ENCODE measurements at places on chromosomes 1 and 21. TPM values are rescaled to one million over a fixed set of nuclear protein-coding genes. Genes with fewer than 3 reads are reported as not detected.

TENT5C gene
- 18.7 TPM for total RNA-seq

SIM2 gene
- not detected for total RNA-seq

LCE2C gene
- not detected for total RNA-seq

PRKAB2 gene
- 42.0 TPM for total RNA-seq

RSPO1 gene
- total RNA-seq: not detected

CAMK2N1 gene
- 11.8 TPM for total RNA-seq

CDC7 gene
- 0.95 TPM for total RNA-seq

PLPP3 gene
- total RNA-seq: 143 TPM

RABGAP1L gene
- 61.4 TPM for total RNA-seq

FOXO6 gene
- total RNA-seq: 4.5 TPM

GRCh38 chr1:192158181-192158580 lies at the start of gene RGS18:
TSS of gene RGS18 (plus strand) at chr1:192158462. CDS start at chr1:192158638, 176 bp downstream.
- DNase-seq: no peak

- no peak for DNase-seq
Measured at GRCh38 chr1:182207300-182207699, 145.8 kb upstream of the ZNF648 start.

- DNase-seq: no peak
Measured at GRCh38 chr1:38741341-38741740, 118.2 kb downstream of the RRAGC start.

DNA sequence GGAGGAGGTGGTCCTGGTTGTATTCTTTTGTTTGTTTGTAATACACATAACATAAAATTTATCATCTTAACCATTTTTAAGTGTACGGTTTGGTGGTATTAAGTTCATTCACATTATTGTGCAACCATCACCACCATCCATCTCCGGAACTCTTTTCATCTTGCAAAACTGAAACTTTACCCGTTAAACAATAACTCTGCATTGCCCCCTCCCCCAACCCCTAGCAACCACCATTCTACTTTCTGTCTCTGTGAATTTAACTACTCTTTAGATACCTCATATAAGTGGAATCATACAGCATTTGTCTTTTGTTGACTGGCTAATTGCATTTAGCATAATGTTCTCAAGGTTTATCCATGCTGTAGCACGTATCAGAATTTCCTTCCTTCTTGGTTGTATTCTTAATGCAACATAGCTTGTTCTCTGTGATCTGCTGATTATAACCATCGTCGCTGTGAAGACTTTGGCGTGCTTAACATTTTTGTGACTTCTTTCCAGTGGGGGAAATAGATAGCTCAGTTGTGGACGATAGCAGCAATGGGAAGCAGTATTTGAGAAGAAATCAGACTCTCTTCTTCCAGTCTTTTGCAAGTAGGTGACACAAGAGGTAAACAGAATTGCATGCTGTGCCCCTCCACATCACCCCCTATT lies 117.5 kb upstream of the HOOK1 start:
- DNase-seq: no peak

DNA sequence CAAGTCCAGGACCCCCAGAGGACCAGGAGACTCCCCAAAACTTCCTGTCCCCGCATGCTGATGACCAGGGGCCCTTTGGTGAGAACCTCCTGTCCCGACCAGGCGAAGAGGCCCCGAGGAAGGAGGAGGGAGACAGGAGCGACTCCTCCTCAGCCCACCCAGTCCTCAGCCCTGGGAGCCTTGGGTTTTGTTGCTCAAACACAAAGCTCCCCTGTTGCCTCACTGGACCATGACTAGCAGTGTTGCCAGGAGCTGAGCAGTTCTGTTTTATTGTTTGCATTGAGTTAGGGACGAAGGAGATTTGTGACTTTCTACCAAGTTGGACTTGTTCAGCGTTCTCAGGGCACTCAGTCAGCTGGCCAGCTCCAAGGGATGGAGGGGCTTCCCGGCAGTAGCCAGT lies 10.0 kb downstream of the UMODL1 start:
- DNase-seq: peak; percentile 13

DNA sequence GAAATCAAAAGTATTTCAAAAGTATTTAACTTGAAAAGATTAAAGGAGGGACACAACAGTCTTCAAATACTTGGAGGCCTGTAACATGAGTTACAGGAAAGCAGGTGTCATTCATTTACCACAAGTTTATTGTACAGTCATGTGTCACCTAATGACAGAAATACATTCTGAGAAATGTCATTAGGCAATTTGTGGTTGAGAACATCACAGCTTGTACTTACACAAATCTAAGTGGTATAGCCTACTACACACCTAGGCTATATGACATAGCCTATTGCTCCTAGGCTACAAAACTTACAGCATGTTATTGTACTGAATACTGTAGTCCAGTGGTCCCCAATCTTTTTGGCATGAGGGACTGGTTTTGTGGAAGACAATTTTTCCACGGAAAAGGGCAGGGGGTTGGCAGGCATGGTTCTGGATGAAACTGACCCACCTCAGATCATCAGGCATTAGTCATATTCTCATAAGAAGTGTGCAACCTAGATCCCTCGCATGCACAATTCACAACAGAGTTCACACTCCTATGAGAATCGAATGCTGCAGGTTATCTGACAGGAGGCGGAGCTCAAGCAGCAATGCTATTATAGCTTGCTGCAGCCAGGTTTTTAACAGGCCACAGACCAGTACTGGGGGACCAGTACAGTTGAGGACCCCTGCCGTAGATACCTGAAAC lies 25.0 kb upstream of the PHTF1 start:
- no peak for DNase-seq

DNA sequence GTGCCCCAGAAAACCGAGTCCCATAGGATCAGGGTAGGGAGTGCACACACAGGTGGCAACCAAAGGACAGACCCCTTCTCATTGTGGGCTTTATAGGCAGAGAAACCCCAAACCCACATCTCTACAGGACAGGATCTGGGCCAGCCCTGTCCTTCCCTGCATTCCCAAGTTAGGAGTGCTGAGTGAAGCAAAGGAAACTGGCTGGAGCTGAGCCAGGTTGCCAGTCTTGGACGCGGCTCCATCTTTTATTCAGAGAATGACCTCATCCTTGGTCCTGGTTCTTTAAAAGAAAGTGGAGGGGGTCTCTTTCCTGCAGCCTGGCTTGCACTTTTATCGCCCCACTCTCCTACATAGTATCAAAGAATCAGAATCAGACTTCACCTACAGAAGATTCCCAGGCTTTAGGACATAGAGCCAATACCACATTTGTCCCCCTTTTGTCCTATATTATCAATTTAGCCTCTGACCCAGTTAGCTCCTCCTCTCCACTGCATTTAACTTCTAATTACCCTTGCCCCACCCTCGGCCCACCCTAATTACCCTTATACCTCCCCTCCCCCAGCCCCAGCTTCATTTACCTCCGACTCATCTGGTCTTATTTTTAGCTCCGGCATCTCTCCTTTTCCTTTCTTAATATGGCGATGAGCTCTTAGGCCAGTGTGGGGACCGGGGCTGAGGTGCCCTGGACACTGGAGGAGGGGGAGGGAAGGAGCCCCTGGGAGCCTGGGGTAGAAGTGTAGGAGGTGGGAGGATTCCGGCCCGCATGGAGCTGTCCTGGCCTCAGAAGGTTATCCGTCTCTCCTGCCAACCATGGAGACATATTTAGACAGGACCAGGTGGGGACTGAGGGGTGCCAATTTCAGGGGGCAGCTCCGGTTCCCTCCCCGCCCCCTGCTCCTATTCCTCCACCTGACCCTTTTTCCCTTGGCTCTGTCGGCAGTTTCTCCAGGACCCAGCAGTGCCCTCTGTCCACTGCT lies at the start of gene CASQ1:
TSS of gene CASQ1 (plus strand) at position 927 of the 977 bp plus-strand sequence. CDS start 177 bp downstream, outside the sequence.
- no peak for DNase-seq

- DNase-seq: no peak
Measured at GRCh38 chr1:177927021-177927596, 42.7 kb downstream of the SEC16B start.

DNA sequence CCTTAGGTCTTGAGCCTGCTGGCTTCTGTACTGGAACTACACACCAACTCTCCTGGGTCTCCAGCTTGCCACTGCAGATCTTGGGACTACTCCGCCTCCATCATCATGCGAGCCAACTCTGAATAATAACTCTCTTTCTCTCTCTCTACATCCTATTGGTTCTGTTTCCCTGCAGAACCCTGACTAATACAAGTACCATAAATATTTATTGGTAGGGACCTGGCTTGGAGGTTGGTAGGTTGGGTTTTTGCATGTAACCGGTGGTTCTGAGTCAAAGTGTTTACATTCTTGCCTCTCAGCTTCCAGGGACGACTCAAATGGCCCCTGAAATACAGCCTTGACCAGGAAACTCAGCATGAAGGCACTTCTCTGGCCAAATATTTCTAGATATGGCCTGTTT lies 110.4 kb downstream of the KCND3 start:
- no peak for DNase-seq

- no peak for DNase-seq
Measured at GRCh38 chr1:211920602-211921226, 90.2 kb upstream of the LPGAT1 start.

GRCh38 chr1:185837711-185838110 lies 103.5 kb downstream of the HMCN1 start:
- DNase-seq: no peak

GRCh38 chr1:8646189-8646588 lies 171.3 kb downstream of the RERE start:
- no peak for DNase-seq

GRCh38 chr1:107139833-107140702 lies 771 bp upstream of the NTNG1 start:
- DNase-seq: no peak

DNA sequence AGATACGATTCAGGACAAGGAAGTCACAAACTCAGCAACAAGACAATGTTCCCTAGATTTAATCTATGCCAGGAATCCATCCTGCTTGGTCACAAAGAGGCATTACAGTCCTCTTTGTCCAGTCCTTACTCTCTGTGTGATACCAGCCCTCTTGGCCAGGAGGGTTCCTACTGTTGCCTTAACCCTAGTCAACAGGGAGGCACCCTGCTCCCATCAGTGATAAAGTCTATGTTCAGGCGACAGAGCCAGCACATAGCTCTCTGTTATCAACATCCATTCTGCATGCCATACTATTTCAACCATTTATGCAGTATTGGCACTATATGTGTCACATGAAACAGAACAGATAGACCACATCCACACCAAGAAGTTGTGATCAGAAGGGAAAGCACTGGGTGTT lies 4.4 kb upstream of the NPL start:
- no peak for DNase-seq

DNA sequence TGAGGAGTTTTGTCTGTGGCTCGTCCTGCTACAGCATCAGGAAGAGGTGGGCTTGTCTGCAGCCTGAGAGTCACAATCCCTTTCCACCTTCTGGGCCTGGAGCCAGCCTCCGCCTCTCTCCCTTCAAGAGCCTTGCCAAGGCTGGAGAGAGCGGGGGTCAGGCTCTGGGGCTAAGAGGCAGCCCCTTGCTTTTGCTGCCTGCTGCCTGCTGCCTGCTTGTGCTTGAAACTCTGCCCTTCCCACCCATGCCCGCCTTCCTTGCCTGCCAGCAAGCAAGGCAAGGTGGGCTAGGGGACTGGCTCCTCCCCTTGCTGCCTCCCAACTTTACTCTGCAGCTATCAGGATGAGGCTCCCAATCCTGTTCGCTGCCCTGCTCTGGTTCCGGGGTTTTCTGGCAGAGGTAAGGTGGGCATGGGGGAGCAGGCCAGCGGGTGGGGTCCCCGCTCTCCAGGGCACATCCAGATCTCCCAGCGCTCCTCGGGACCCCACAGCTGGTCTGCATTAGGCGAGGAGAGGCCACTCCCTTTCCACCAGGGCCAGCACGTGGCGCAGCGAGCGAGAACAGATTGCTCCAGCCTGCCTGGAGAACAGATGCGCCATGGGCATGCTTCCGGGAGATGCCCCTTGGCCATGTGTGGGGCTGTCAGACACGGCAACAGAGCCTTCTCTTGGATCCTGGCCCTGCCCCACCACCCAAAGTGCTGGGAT lies 7.5 kb upstream of the PTPN7 start:
- DNase-seq: no peak

DNA sequence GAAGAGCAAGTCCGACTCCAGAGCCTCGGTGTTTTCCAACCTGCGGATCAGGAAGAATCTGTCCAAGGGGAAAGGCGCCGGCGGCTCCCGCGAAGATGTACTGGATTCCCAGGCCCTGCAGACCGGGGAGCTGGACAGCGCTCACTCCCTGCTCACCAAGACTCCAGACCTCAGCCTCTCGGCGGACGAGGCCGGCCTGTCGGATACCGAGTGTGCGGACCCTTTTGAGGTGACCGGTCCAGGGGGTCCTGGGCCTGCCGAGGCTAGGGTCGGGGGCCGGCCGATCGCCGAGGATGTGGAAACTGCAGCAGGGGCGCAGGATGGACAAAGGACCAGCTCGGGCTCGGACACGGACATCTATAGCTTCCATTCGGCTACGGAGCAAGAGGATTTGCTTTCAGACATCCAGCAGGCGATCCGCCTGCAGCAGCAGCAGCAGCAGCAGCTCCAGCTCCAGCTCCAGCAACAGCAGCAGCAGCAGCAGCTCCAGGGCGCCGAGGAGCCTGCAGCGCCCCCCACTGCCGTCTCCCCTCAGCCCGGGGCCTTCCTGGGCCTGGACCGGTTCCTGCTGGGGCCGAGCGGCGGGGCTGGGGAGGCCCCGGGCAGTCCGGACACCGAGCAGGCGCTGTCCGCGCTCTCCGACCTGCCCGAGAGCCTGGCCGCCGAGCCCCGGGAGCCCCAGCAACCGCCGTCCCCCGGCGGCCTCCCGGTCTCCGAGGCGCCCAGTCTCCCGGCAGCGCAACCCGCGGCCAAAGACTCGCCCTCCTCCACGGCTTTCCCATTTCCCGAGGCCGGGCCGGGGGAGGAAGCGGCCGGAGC lies 827 bp downstream of the FMN2 start:
- no peak for DNase-seq

DNA sequence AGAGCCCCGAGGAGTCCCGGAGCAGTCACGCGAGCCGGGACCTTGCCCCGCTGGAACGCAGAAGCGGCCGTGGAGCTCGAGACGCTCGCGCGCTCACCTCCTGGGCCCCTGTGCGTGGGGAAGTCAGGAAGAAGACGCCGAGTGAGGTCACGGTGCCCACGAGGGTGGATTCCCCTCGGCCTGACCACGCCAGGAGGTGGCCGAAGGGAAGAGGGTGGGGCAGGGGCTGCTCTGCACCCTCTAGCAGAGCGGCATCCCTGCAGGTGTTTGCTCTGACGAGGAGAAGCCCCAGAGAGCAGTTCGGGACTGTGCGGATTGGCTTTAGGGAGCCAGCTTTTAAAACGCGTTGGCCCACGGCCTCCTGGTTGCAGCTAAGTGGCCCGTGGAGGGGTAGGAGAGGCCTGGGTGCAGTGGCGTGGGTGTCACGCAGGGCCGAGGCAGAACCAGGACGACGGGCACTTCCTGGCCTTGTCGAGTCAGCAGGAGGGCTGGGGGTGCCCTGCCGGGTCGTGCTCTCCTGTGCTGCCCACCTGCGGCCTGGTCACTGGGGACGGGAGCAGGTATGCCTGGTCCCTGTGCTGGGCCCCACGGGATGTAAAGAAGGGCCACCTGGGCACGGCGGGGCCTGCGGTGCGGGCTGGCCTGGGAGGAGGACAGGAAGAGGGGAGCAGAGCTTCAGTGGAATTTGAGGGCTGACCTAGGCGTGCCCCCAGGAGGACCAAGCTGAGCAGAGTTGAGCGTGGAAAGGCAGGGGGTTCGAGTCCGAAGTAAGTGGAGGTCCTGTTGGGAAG lies 1.0 kb downstream of the PDXK start:
- peak; percentile 79 for DNase-seq

DNA sequence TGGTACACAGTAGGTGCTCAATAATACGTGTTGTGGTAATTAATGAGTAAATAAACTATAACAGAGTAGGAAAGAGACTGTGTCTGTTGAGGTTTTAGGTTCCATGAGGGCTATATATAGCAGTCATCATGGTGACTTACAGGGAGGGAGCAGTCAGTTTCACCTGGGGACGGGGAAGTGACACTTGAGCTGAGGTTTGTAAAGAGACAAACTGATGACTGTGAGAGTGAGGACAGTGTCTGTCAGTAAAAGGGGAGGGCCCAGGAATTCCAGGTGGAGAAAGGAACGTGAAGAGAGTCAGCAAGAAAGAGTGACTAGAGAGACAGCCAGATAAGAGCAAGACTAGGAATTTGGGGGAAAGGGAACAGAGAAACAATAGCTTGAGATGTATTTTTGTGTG lies 30.2 kb downstream of the ABCA4 start:
- no peak for DNase-seq

Measured in Right ventricle myocardium inferior (tissue), 1 donor.